CD4-positive, alpha-beta T cell treated with Interleukin-10 for 1 hour (primary cell): ENCODE measurements at places on chromosomes 1 and 21.

- DNase-seq = no peak
These were observed 27.5 kb upstream of the FCER1A start for GRCh38 chr1:159274631-159275030.

DNA sequence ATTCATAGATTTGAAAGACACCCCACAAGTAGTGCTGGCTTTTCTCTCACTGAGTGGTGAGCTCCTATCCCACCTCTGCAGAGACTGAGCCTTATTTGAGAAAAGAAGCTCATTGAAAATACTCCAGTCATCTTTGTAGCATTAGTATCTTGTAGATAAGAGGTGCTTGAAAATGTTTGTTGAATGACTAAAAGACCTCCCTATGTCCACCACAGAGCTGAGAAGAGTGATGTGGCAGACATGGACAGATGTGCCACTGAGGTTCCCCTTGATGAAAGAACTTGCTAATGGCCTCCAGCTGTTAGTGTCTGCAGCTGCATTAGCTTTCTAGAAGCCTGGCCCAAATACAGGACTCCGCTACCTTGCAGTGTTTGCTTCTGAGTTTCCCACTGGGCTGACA, 29.3 kb upstream of the ZBTB8A start:
- DNase-seq = no peak

- no peak for DNase-seq
These were observed 241.2 kb downstream of the PTBP2 start for GRCh38 chr1:96962751-96963211.

- DNase-seq = no peak
These were observed 4.9 kb downstream of the TRIM46 start for GRCh38 chr1:155178441-155179111.

DNA sequence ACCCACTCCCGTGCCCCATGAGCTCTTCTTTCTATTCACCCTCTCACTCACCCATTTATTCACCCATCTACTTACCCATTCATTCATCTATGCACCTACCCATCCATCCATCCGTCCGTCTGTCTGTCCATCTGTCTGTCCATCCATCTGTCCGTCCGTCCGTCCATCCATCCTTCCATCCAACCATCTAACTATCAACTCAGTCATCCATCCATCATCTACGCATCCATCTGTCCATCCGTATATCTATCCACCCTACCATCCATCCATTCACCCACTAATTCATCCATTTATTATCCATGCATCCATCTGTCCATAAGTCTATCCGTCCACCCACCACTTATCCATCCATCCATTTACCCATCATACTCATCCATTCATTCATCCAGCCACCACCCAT, 10.8 kb upstream of the CSF3R start:
- no peak for DNase-seq

- no peak for DNase-seq
These were observed 18.2 kb downstream of the CNTN2 start for GRCh38 chr1:205061227-205061626.

- DNase-seq = no peak
These were observed 15.6 kb downstream of the SLFNL1 start for GRCh38 chr1:41005876-41006275.

- no peak for DNase-seq
These were observed 11.6 kb upstream of the POFUT2 start for GRCh38 chr21:45299026-45299863.

GRCh38 chr1:204623365-204623893, 62.1 kb downstream of the LRRN2 start:
- DNase-seq = no peak

- no peak for DNase-seq
These were observed 15.9 kb upstream of the PRDM15 start for GRCh38 chr21:41894922-41895557.

- DNase-seq = no peak
These were observed 10.3 kb downstream of the PARS2 start for GRCh38 chr1:54754045-54754444.

DNA sequence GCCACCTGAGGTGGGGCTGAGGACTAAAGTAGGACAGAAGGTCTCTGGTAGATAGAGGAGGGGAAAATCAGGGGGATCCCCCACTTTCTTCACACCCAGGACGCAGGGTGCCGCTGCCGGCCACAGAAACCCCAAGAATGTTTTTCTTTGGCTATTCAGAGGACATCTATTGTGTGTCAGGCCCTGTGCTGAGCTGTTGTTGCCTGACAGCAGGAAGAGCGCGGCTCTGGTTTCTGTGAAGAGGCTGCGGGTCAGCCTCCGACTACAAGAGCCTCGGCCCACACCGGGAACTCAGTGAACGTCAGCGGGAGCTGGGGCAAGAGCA, 407 bp upstream of the PIGV start:
- peak; percentile 88 for DNase-seq

GRCh38 chr1:13753636-13754402, 53.8 kb downstream of the PRDM2 start:
- no peak for DNase-seq

DNA sequence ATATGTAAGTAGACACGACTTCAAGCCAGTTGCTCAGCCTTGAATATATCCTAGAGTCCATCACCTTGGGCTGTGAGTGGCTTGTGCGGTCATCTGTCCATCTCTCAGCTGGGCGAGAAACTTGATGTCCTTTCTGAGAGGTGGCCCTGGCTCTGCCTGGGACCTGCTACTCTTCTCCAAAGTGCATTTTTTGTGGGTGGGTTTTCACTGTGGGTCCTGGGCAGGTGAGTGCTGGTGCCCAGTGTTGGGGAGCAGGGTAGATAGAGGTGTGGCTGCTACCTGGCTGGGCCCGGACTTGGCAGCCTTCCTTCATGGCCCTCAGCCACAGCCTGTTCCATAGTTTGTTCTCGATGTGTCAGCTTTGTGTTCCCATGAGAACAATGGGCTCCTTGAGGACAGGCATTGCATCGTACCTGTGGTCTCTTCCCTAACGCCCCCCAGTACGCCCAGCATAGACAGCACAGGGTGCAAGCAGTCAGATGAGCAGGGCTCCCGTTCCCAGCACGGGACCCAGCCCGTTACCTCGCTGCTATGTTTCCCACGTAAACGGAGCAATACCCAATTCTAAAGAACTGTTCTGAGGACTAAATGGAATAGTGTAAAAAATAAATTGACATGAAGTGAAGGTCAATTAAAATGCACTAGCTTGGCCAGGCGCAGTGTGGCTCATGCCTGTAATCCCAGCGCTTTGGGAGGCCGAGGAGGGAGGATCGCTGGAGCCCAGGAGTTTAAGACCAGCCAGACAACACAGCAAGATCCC, 877 bp upstream of the SLX9 start:
- no peak for DNase-seq

GRCh38 chr1:18951416-18951815, 5.1 kb downstream of the IFFO2 start:
- peak; percentile 49 for DNase-seq

- no peak for DNase-seq
These were observed 25.6 kb downstream of the CD244 start for GRCh38 chr1:160836981-160837557.

- no peak for DNase-seq
These were observed 110.3 kb upstream of the TSPAN2 start for GRCh38 chr1:115199416-115200132.

- DNase-seq = peak; percentile 53
These were observed 53.1 kb upstream of the LBR start for GRCh38 chr1:225480825-225481434.

GRCh38 chr1:229027158-229027557, 243.8 kb upstream of the RAB4A start:
- no peak for DNase-seq

GRCh38 chr1:116497656-116498055, 73.2 kb downstream of the CD58 start:
- DNase-seq = no peak

GRCh38 chr1:224623743-224624333, 7.7 kb downstream of the CNIH3 start:
- DNase-seq = peak; percentile 89

GRCh38 chr1:29094433-29094832, 29.3 kb downstream of the TMEM200B start:
- DNase-seq = no peak

- DNase-seq = no peak
These were observed 5.8 kb upstream of the SLC44A5 start for GRCh38 chr1:75616436-75617433.

DNA sequence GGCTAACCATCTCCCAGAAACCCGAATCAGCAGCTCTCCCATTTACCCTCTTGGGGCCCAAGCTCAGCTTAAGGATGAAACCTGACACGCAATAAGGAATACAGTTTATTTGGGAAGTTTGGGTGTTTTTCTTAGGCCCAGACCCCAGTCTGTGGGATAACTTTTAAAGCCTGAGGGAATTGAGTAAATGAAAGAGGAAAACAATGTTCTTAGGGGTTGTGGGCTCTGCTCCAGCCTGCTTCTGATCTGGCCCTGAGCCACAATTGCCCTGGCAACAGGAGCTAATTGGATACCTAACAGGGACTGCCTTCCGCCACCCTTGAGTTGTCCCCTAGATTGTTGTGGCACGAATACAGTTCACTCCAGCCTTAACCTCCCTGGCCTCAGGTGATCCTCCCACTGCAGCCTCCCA, 20.1 kb downstream of the DYRK3 start:
- DNase-seq = no peak

DNA sequence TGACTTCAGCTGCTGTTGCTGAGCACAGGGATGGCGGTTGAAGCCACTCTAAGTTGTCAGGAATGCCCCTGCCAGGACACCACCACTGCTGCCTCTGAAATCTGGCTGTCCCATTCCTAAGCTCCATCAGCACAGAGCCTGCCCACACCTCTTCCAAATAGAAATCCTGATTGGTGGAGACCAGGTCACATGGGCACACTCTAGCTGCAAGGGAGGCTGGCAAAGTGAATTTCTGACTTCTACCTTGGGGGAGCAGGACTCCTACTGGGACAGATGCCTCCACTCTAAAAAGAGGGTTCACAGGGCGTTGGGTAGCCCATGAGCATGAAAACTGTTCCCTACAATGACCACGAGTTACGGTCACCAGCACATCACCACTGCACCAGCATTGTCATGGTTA, 83.8 kb upstream of the TARDBP start:
- DNase-seq = no peak

GRCh38 chr1:22562584-22563583, at the start of gene EPHA8:
TSS of gene EPHA8 (plus strand) at chr1:22563489. CDS start at chr1:22563636, 147 bp downstream.
- no peak for DNase-seq

- DNase-seq = no peak
These were observed 21.7 kb downstream of the SSBP3 start for GRCh38 chr1:54384471-54384870.

GRCh38 chr21:44986471-44987291, 46.9 kb downstream of the SLX9 start:
- no peak for DNase-seq

DNA sequence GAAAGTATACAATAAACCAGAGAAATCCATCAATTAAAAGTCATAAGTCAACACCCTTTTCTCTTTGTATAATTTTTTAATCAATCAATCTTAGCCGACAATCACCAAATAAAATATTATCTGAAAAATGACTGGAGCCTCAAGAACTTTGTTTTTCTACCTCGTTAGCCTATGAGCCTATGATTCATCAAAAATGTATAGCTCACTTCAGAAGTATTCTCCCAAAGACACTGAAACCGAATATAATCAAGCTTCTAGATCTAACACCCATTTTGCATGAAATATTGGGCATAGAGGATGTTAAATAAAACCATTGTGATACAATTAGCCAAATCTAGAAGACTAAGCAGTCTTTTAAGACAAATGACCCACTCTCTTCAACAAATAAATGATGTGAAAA, 17.8 kb upstream of the RSBN1 start:
- no peak for DNase-seq

- DNase-seq = no peak
These were observed 57.4 kb downstream of the COL6A1 start for GRCh38 chr21:46038871-46039397.

DNA sequence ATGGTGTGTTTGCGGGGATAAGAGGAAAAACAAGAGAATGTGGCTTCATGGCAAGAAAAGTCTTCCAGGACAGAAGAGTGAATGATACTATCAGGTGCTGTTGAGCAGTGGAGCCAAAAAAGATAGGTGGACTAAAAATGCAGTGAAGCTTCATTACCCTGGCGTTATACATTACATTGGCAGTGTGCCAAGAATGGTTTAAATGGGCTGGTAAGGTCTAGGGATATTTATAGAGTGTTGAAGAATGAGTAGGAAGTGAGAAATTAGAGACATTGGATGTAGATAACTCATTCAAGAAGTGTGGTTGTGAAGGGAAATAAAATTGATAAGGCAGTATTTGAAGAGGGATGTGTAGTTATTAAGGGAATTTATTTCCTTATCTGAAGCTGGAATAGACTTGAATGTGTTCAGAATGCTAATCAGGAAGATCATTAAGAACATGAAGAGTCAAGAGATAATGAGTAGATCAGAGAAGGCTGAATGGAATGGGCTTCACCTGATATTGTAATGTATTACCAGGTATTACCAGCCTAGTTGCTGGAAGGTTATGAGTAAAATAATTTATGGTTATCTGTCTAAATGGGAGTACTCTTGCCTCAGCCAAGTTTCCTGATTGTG, 72.7 kb downstream of the MAST2 start:
- DNase-seq = no peak

- DNase-seq = no peak
These were observed 25.2 kb downstream of the WNT3A start for GRCh38 chr1:228032041-228032440.
